ENCODE measurements at places on chromosomes 3 and 15. TPM values are rescaled to one million over a fixed set of nuclear protein-coding genes. Genes with fewer than 3 reads are reported as not detected.

ALG3 gene
- 38.1 TPM for total RNA-seq

SLC24A5 gene
- total RNA-seq, result not detected

RETNLB gene
- not detected for total RNA-seq

GOLGA8S gene
- total RNA-seq, result 0.92 TPM

SAXO2 gene
- total RNA-seq, result 2.0 TPM

SLC12A8 gene
- 0.45 TPM for total RNA-seq

SCAMP5 gene
- total RNA-seq, result 1.1 TPM

ALG1L2 gene
- total RNA-seq, result 0.90 TPM

DAPK2 gene
- 1.3 TPM for total RNA-seq

MESP2 gene
- total RNA-seq, result not detected

SNX4 gene
- total RNA-seq, result 38.6 TPM

GREM1 gene
- not detected for total RNA-seq

BHLHE40 gene
- 219 TPM for total RNA-seq

ENTPD3 gene
- not detected for total RNA-seq

ITIH3 gene
- not detected for total RNA-seq

CEP19 gene
- total RNA-seq, result 5.6 TPM

P2RY14 gene
- 0.63 TPM for total RNA-seq

ABHD10 gene
- total RNA-seq, result 36.3 TPM

GRK7 gene
- total RNA-seq, result not detected

TRH gene
- not detected for total RNA-seq

RNF123 gene
- total RNA-seq, result 45.8 TPM

MYD88 gene
- total RNA-seq, result 78.6 TPM

CA12 gene
- total RNA-seq, result not detected

ARPIN gene
- not detected for total RNA-seq

IL17RC gene
- total RNA-seq, result 0.42 TPM

P2RY12 gene
- total RNA-seq, result not detected

TRIM42 gene
- total RNA-seq, result not detected

SLCO2A1 gene
- total RNA-seq, result not detected

KBTBD12 gene
- total RNA-seq, result not detected

MYRIP gene
- not detected for total RNA-seq

PLSCR1 gene
- 164 TPM for total RNA-seq

U2SURP gene
- 124 TPM for total RNA-seq

CPLX3 gene
- total RNA-seq, result not detected

BFSP2 gene
- 0.42 TPM for total RNA-seq

TMEM266 gene
- total RNA-seq, result not detected

KIF9 gene
- 8.3 TPM for total RNA-seq

KNL1 gene
- 65.4 TPM for total RNA-seq

ABHD6 gene
- 4.4 TPM for total RNA-seq

CDHR4 gene
- not detected for total RNA-seq

C3orf85 gene
- total RNA-seq, result not detected

LRRC49 gene
- total RNA-seq, result not detected
